ENCODE measurements at places on chromosomes 7 and 10.

- no peak for DNase-seq
Observed at GRCh38 chr10:5814110-5815107, 1.2 kb upstream of the GDI2 start.

DNA sequence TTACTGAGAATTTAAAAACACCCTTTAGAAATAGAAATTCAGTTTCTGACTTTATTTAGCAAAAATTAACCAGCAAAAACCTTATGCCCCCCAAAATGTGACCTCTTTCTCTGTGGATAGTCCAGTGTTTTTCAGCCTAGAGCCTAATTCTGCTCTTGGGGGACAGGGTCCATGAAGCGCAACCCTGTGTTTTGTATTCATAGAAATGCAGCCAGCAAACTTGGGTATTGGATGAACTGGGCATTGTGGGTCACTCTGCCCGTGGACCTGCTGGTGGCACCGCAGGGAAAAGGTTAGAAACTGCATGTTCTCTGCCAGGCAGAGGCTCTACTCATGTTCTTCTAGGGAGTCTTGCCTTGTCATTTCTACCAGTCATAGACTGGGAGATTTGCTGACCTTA, 787.4 kb upstream of the C7orf33 start:
- DNase-seq = no peak

DNA sequence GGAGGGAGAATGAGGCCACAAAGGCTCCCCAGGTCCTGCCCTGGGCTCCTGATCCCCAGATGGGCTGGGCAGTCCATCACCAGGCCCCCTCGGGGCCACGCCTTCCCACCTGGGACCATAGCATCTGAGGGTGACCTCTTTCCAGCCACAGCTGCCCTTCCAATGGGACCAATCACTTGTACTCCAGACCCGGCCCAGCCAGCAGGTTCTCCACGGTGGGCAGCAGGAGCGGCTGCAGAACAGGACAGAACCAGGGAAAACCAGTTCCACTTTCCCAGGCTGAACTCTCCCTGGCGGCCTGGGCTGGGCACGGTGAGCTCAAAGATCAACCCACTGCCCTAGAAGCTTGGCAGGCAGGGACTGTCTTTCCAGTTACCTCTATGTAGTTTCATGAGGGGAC, 257.6 kb downstream of the MAD1L1 start:
- no peak for DNase-seq

DNA sequence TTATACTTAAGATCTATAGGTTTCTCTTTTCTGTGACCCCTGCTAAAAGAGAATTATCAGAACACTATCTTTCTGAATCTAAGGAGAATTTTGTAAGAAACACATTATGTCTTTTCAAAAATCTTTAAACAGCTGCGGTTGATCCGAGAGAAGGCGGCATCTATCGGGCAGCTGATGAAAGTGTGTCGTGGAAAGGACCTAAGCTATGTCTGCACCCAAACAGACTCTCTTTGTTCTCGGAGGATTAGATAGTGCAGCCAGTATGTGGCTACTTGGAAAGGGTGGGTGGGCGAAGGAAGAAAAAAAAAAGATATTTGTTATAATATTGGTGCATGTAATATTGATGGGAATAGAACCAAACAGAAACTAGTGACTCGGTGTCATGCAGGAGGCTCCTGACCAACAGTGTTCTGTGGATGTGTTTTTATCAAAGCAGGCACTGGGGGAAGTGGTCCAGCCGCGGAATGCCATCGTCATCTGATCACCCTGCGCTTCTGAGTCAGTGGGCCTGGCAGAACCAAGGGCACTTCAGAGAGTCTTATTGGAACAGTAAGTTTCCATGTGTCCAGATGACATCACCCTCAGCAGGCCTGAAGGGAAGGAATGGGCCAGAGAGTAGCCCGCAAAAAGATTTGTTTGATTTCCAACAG, 509.7 kb upstream of the AKR1E2 start:
- no peak for DNase-seq

GRCh38 chr10:78290131-78290750, 256.6 kb downstream of the RPS24 start:
- no peak for DNase-seq

GRCh38 chr10:21169271-21169670, 272.2 kb upstream of the NEBL start:
- no peak for DNase-seq

DNA sequence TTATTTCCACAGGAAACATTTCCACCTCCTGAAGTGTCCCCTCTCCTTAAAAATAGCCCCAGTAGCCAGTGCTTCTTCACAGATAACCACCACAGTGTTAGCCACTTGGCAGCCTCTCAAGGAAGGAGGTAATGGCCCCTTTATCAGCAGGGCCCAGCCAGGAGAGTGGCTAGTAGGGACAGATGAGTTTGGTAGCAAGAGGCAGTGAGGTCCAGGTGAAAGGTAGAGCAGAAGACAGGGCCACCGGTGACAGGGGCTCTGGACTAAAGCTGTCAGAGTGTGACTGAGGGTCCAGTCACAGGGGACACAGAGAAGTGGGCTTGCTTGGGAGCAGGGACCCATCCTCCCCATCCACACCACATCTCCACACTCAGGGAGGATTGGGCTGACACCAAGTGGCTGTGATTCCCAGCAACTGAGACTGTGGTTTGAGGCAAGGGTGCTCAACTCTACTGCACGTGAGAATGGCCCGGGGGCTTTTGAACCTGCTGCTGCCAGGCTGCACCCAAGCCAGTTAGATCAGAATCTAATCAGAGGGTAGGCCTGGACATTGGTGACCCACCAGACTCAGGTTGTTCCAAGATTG, 52.2 kb downstream of the C10orf120 start:
- DNase-seq = no peak

- DNase-seq = no peak
Observed at GRCh38 chr7:102888561-102889233, 24.1 kb upstream of the LRRC17 start.

GRCh38 chr7:149825567-149826343, 12.4 kb upstream of the ZNF862 start:
- DNase-seq = no peak

GRCh38 chr7:50431316-50431715, 18.8 kb downstream of the FIGNL1 start:
- no peak for DNase-seq

DNA sequence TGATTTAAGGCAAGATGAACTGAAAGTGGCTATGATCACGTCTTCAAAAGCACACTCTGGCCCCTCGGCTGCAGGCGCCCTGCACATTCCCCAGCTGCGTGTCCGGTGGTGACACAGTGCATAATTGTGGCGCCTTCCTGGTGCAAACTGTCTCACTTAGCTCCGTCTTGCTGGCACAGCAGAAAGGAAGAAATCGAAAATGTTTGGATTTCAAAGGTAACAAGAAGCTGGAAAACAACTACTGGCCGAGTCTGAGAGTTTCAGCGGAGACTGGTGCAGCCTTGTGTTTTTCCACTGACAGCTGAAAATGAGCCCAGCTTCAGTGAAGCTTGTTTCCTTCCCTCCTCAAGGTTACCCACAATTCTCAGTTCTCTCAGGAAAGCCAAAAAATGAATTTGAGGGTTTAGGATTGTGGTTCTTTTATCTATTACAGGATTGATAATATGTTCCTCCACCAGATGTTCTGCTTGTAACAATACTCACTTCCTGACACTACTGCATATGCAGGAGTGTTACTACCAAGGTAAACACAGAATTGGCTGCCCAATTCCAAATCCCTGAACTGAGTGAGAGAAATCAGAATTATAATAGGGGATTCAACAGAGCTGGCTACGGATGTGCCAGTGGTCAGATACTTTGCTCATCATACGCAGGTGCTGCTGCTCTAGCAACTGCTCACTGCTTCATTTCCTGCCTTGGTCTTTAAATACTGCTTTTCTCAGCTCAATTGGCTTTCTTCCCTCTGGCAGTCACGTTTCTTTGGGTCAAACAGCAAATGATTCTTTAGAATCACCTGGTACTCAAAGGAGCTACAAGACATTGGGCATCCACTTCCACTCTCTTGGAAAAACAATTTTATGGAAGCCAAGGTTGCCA, 63.7 kb downstream of the TRUB1 start:
- DNase-seq = no peak

DNA sequence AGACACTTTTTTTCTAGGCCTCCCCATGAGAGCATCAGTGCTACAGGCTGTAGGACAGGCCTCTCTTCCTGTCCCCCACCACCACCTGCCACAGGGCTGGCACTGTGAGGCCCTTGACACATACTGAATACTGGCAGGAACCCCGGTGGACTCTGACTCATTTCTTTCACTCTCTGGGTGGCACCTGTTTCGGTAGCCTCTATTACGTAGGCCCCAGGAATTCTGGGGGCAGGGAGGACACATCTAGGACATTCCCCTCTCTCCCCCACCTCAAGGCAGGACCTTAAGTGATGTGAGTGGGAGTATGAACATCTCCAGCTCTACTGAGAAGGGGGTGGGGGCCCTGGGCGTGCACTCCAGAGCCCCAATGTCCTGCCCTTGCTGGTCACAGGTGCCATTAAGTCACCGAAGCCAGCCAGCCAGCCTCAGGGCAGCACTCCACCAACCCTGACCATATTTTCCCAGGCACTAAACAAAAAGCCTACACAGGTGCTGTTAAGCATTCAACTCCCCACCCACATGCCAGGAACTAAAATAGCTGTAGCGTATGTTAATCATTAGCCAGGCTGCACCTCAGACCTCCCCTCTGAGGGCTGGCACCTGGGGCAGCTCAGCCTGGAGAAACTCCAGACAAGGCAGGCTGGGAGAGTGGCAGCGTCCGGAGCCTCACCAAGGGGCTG, 8.9 kb downstream of the ANXA11 start:
- no peak for DNase-seq

DNA sequence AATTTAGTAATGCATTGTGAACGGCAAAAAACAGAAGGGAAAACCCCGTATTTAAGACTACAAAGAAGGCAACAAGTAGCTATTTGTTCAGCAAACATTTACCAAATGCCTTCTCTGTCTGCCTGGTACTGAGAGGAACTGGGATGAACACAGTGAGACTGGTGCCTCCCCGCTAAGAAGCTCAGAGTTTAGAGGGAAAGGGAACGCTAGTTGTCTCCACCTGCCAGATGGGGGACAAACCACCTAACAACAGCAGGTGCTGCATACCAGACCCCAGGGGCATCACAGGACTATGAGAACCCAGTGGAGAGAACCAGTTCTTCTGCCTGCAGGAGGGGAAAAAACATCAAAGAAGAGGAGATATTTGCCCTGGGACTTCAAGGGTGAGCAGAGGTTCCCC, 147.1 kb downstream of the SLC25A13 start:
- no peak for DNase-seq

DNA sequence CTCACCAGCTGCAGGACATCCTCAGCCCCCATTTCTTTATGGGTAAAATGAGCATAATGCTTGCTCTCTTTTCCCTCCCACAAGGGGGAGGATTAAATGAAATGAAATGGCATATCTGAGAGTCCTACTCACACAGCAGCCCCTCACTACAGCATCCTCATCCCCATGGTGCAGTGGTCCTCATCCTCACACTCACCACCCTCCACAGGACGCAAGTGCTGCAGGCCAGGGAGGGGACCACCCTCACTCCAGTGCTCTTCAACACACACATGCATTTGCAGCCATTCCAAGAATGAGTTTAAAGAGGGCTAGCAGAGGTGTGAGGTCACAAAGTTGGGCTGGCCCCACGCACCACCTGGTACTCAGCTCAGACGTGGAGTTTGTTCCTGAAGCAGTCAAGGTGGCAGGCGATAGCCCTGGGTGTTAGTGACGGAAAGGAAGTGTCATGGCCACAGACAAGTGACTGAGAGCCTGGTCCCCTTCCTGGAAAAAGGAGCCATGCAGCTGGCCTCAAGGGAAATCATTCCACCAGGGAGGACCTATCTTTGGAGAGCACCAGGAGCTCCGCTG, 234.0 kb downstream of the TNS3 start:
- DNase-seq = no peak

DNA sequence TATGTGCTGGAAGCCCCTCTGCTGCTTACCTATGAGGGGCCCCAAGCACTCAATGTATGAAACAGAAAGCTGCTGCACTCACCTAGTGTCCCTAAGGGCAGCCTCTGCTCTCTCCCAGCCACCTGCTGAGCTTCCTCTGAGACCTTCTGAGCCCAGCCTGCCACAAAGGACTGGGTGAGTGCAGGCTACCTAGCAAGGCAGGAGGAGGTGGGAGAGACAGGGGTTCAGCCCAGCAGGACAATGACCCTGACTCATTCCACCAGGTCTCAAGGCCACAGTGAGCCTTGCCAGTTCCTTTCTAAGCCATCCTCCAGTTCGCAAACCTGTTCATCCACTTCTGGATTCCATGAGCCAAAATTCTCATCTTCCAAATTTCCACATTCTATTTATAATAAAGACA, 16.3 kb downstream of the VOPP1 start:
- DNase-seq = no peak

- no peak for DNase-seq
Observed at GRCh38 chr10:36094096-36094495, 452.0 kb upstream of the FZD8 start.

DNA sequence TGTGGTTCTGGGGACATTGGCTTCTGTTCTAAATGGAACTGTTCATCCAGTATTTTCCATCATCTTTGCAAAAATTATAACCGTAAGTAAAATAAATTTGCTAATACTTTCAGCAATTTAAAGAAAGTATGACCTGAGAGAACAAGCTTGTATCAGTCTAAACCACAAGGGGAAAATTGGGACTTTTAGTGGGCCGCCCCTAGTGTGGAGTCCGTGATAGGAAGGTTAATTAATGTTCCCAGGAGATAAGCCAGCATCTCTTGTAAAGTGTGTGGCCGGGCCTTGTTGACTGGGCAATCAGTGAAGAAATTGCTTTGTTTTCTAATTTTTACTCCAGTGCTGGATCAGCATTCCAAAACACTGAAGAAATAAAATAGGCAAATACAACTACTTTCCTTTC, 83.0 kb downstream of the ABCB5 start:
- DNase-seq = no peak

- no peak for DNase-seq
Observed at GRCh38 chr7:99211241-99211602, 3.3 kb upstream of the KPNA7 start.

- no peak for DNase-seq
Observed at GRCh38 chr7:151063212-151063561, 3.8 kb downstream of the SLC4A2 start.

- DNase-seq = no peak
Observed at GRCh38 chr10:22137542-22137941, 80.3 kb downstream of the EBLN1 start.

- DNase-seq = no peak
Observed at GRCh38 chr10:84360637-84361365, 32.4 kb downstream of the CCSER2 start.
